Hepatic stellate cell (primary cell): ENCODE measurements at places on chromosomes 2 and 18.

DNA sequence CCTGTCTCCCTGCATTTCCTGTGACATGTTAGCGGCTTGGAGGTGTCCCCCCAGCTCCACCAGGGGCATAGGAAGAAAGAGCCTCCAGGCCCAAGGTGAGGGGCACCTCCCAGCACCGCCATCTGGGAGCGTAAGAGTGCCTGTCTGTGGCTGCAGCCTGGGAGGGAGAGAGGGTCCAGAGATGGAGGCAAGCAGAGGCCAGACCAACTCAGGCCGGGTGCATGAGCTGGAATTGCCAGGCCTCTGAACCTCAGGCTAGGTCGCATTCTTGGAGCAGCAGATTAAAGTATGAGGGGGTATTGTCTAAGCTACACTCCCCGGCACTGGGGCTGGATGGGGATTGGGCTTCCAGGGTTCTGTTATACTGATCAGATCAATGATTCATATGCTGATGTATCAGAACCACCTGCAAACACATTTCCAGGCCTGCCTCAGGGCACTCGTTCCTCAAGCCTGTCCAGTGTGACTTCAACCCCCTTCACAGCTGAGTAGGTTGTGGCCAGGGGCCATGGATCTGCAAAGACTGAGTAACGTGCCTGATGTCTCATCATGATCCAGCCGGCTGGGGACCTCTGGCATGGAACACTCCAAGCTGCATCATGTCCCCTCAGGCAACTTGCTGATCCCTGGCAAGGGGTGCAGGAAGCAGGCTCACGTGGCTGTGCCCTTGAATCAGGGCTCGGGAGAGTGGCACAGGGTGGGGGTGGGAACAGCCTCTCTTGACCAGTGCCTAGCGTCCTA lies 73.2 kb downstream of the HS1BP3 start:
- DNase-seq: no peak

GRCh38 chr2:98327776-98328175 lies 18.5 kb upstream of the CNGA3 start:
- no peak for DNase-seq

DNA sequence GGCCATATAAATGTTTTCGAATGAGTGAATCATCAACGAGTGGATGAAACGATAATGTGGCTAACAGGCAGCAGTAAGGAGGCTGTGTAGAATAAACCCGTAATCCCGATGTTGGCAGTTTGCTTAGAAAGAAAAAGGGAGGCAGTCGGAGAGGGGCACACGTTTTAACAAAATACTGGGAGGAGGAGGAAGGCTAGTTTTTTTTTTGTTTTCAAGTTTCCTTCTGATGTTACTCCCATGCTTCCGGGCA lies 476 bp upstream of the MSH2 start:
- DNase-seq: peak; percentile 47

GRCh38 chr18:48408727-48409590 lies at the start of gene ZBTB7C:
ZBTB7C (minus strand) TSS chr18:48409383.
- no peak for DNase-seq

GRCh38 chr2:121699421-121700333 lies 37.0 kb downstream of the NIFK start:
- peak; percentile 77 for DNase-seq
